Neural crest cell (in vitro differentiated cells): ENCODE measurements at places on chromosomes 3 and 15. TPM values are rescaled to one million over a fixed set of nuclear protein-coding genes. Genes with fewer than 3 reads are reported as not detected.

The GOLGA6L10 gene
- 3.6 and 3.7 TPM in 2 replicates for total RNA-seq

- DNase-seq, result no peak
These were observed 14.9 kb downstream of the GRAMD2A start for GRCh38 chr15:72182673-72183072.

The TOPBP1 gene
- total RNA-seq, result 56.0 and 58.8 TPM in 2 replicates

The POLR2H gene
- total RNA-seq, result 94.5 and 98.9 TPM in 2 replicates

DNA sequence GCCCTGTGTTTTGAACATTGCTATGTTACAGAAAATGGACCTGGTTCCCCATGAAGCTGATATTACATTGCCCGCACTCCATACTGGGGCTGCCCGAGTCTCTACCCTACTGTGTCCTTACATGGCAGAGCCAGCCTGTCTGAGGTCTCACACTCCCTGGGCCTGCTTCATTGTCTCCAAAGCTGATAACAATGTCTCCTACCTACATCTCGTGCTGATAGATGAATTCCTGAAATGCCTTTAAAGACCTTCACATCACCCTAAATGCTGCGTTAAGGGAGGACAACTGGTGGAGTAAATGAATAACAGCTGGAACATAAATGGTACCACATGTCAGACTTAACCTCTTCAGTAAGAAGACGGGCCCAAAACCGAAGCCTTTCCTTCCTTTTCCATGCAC lies 62.9 kb upstream of the PTX3 start:
- no peak for DNase-seq

DNA sequence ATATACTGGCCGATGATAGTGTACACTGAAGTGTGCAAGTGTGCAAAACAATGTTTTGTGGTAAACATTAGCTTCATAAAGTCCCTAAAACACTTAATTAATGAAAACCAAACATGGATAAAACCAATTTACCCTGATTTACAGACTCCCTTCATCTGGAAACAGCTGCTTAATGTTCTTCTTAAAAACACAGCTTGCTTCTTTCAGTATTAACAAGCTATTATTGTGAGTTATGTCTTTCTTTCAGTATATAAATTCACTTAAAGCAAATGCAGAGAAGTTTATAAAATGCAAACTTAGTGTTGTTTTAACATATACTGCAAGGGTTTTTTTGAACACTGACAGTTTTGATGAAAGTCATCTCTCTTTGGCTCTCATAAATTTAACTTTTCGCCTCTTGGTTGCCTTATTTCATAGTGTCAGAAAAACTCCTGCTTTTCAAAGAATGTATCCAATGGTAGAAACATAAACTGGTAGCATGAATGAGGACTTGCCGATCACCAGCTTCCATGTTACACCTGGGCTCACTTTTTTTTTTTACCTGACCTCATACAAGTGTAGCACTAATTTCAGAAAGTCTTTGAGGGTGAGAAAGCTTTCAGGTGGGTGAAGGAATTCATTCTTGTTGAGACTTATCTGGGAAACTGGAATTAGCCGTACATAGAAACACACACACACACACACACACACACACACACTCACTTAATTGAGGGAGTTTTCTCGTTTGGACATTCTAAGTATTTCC lies 532.2 kb downstream of the ROBO2 start:
- DNase-seq, result no peak

DNA sequence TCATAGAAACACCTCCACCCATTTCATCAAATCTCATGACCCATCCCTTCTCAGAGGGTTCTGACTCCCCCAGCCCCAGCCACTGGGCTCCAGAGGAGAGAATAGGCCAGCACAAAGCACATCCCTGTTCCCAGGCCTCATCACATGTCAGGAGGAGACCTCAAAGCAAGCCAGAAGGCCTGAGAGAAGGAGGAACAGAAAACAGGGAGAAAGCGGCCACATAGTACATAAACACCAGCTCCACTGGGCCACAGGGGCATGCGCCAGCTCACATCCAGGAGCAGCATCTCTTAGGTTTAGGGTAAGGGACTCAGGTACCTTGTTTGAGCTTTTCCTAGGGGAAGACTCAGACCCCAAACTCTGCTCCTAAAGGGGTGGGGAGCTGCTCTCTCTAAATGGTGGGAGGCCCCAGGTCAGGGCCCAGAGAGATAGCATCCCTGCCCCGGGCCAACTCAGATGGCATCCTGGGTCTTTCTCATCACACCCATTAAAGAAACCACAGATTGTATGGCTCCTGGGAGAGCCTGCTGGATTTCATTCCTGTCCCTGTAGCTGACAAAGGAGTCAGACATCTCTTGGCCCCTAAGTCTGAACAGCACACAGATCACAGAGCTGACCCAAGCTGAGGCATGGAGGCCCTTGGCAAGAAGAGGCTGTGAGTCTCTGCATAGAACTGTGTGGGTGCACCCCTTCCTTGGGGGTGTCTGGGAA lies 2.5 kb downstream of the SHF start:
- no peak for DNase-seq
